ENCODE measurements at places on chromosomes 4 and X. TPM values are rescaled to one million over a fixed set of nuclear protein-coding genes. Genes with fewer than 3 reads are reported as not detected.

- DNase-seq, result peak; percentile 66
Observed at GRCh38 chr4:187176261-187176910, 452.7 kb upstream of the FAT1 start.

DNA sequence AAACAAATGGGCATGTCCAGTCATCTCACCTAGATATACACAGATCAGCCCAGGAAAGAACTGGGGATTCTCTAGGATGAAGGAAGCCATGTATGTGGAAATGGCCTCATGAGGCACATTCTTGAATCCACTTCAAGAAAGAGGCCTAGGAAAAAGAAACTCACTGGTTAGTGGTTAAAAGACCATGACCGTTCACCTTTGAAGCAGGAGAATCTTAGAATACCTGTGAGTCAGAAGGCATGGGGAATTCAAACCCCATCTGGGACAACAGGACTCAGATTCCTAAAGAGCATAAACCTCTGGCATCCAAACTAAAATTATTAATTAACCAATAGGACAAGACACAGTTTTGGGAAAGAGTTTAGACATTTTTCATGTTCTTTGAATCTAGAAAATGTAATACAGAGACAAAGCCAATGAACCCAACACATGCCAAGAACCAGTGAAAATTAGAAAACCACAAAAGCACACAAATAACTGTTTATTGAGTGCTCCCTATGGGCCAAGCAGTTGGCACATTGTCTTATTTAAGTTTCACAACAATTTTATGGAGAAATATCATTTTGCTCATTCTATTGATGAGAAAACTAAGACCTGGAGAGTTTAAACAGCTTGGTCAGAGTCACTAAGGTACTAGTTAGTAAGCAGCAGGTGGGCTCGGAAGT is 97.5 kb downstream of the NPNT start:
- no peak for DNase-seq

DNA sequence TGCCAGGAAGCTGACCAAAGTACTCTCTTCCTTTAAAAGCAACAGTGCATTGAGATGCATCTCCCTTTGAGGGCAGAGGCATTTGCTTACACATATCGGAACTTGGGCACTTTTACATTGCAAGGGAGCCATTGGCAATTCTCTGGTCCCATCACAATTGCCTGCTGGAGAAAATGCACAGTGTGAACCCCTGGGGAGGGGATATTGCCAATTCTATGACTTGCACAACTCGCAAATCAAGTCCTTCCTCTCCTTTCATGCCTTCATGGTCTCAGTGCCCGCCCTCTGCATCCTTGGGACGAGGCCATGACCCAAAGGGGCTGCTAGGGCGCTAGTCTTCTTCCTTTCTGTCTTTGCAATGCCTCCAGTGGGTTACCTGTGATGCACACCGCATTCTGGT is 14.9 kb upstream of the PDZD4 start:
- DNase-seq, result no peak

LDB2 gene
- 34.0 TPM for polyA plus RNA-seq

DUX4 gene
- not detected for polyA plus RNA-seq

ADH1C gene
- 2.6 TPM for polyA plus RNA-seq

HPGDS gene
- 1.2 TPM for polyA plus RNA-seq

All from lung (tissue), 17 donors.